ENCODE measurements at places on chromosomes 12 and 14.

DNA sequence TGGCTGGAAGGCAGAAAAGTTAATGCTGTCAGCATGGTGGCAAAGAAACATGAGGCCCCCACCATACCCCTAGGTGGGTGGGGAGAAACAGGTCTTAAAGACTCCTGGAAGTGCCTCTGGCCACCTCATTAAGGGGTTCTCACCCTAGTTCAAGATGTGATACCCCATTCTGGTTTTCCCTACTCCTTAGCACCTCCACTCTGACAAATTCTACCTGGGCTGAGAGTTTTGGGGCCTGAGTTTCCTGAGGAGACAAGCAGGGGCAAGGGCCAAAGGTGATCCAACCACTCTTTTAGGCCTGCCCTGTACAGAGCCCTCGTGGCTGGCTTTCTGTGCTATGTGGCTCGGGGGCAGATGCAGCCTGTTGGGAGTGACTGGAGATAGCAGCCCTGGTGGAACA, 7.9 kb upstream of the AVIL start:
- no peak for DNase-seq

DNA sequence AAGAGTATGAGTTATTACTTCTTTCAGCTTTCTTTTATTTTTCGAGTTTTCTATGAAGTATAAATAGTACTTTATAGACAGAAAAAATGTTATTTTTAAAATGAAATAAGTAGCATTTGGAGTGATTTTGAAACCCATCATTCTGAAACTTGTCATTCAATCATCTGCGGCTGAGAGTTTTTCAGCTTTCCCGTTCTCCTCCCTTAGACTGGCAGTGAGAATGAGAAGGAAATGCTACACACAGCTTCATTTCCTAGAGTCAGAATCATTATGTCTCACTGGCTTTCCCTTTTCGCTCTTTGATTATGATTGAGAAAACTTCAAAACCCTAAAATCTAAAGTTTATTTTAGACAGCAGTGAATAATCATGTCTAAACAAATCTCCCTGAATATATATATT, 33.7 kb upstream of the GNPNAT1 start:
- DNase-seq: no peak

DNA sequence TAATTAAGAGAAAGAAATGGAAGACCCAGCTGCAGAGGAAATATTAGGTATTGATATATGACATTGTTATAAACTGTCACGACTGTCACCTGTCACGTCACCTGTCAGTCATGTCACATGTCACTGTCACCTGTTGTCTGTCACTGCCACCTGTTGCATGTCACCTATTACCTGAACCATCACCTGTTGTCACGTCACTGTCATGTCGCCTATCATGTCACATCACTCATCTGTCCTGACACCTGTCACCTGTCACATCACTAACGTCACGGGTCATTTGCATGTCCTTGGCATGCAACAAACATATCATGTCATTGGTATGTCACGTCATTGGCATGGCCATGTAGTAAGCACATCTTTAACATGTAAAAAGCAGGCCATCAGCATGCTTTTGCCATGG, 26.6 kb upstream of the TESC start:
- DNase-seq: no peak

- DNase-seq: no peak
Observed at GRCh38 chr12:52608161-52608560, 6.9 kb upstream of the KRT72 start.

DNA sequence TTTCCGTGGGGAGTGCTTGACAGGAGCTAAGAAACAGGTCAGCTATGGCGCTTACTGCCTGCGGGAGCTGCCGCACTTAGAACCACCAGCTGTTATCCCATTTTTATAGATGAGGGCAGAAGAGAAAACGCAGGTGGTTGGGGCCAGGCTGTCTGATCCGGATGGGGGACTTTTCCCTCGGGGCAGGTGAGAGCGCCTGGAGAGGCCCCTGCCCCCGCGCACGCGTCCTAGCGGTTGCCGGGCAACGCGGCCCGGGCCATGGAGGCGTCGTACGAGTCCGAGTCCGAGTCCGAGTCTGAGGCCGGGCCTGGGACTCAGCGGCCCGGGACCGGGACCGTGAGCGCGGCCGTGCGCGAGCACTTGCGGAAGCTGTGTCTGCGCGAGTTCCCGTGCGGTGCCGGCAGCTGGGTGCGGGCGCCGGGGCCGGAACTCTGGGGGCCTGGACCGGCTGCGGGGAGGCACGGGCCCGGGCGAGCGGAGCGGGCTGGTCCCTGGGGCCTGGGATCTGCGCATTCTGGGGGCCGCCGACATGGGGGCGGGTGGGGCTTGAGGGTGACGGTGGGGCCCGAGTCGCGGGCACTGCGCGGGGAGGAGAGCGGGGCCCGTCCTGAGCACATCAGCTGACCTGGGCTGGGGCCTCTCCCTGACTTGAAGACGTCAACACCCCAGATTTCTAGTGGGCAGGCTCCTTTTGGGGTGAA, at the start of gene LRRC43:
TSS of gene LRRC43 (plus strand) at position 237 of the 701 bp plus-strand sequence. CDS start at position 259, 22 bp downstream.
- DNase-seq: no peak
